ENCODE measurements at places on chromosomes 4 and X. TPM values are rescaled to one million over a fixed set of nuclear protein-coding genes. Genes with fewer than 3 reads are reported as not detected.

GRCh38 chrX:151228935-151229334, 52.6 kb downstream of the GPR50 start:
- no peak for DNase-seq

- no peak for DNase-seq
Observed at GRCh38 chr4:81398379-81398778, 73.3 kb downstream of the RASGEF1B start.

GRCh38 chr4:74056114-74056857, 17.8 kb upstream of the CXCL3 start:
- DNase-seq, result no peak

Gene P2RY4
- 0.25 TPM for polyA plus RNA-seq

GRCh38 chr4:185849664-185850550, 37.9 kb upstream of the SORBS2 start:
- no peak for DNase-seq

GRCh38 chr4:138951764-138952163, 63.8 kb upstream of the NOCT start:
- DNase-seq, result no peak

GRCh38 chrX:18973527-18974192, 10.3 kb downstream of the PHKA2 start:
- DNase-seq, result no peak

Gene WWC2
- polyA plus RNA-seq, result 21.1 TPM

DNA sequence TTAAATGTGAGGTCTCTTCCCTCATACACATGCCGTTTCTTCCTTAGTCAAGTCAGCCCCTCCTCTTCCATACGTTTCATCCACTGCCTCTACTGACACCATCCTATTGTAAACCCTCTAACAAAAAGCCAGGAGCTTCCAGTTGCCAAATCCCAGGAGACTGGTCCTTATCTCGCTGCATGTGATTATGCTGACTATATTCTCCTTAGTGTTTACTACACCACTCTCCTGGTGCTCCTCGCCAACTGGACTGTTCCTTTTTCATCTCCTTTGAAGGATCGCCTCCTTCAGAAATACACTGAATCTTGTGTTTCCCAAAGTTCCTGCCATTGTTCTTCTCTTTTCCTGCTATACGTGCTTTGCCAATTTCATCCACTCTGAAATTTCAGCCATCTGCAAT, 27.7 kb downstream of the MAML3 start:
- no peak for DNase-seq

GRCh38 chrX:107675823-107676555, 47.7 kb downstream of the PRPS1 start:
- DNase-seq, result no peak

Measured in hindlimb muscle (tissue), 1 donor.